Gastroesophageal sphincter (tissue), 4 donors: ENCODE measurements at places on chromosomes 5 and 9. TPM values are rescaled to one million over a fixed set of nuclear protein-coding genes. Genes with fewer than 3 reads are reported as not detected.

The BAAT gene
- total RNA-seq = 0.25 TPM

The ARAP3 gene
- 7.2 TPM for total RNA-seq

The SLC6A7 gene
- not detected for total RNA-seq

The PLK2 gene
- 52.1 TPM for total RNA-seq

The SHOC1 gene
- total RNA-seq = not detected

The IRX2 gene
- total RNA-seq = 2.6 TPM

The PAEP gene
- total RNA-seq = not detected

The SAPCD2 gene
- 0.13 TPM for total RNA-seq

The IL9 gene
- total RNA-seq = not detected

The ANGPTL2 gene
- total RNA-seq = 36.5 TPM

The RANBP3L gene
- 7.7 TPM for total RNA-seq

The ZNF454 gene
- total RNA-seq = 2.3 TPM

The SH3TC2 gene
- total RNA-seq = 2.3 TPM

The PRDM9 gene
- total RNA-seq = not detected

The SCGB3A2 gene
- not detected for total RNA-seq

The LRRC19 gene
- total RNA-seq = not detected

The PALM2AKAP2 gene
- total RNA-seq = 8.2 TPM

The LCN15 gene
- not detected for total RNA-seq

The PAPPA gene
- 3.4 TPM for total RNA-seq

The NR4A3 gene
- total RNA-seq = 0.52 TPM

The TXNDC8 gene
- total RNA-seq = not detected

The TLX3 gene
- not detected for total RNA-seq

The IRGM gene
- total RNA-seq = not detected

The ISL1 gene
- total RNA-seq = not detected

The PHF24 gene
- 0.81 TPM for total RNA-seq

The FLT4 gene
- total RNA-seq = 7.6 TPM

The PFDN1 gene
- 99.7 TPM for total RNA-seq

The AP3S1 gene
- total RNA-seq = 62.1 TPM

The UBE2QL1 gene
- 0.16 TPM for total RNA-seq

The GNAQ gene
- 86.4 TPM for total RNA-seq

The S100Z gene
- total RNA-seq = not detected

The STPG3 gene
- not detected for total RNA-seq

The RNF208 gene
- total RNA-seq = 3.1 TPM

The AIF1L gene
- total RNA-seq = 22.1 TPM

The TUSC1 gene
- 27.7 TPM for total RNA-seq

The FCN2 gene
- total RNA-seq = not detected

The SPATA31C2 gene
- total RNA-seq = not detected

The PCDHGA10 gene
- total RNA-seq = 8.2 TPM

The LEAP2 gene
- total RNA-seq = 1.9 TPM

The CRB2 gene
- total RNA-seq = not detected

The CAPSL gene
- total RNA-seq = not detected

The MAMDC2 gene
- 192 TPM for total RNA-seq

The GHR gene
- total RNA-seq = 6.8 TPM

The ABO gene
- 10.0 TPM for total RNA-seq

The THBS4 gene
- 18.6 TPM for total RNA-seq

The CCNH gene
- total RNA-seq = 125 TPM

The TMEM215 gene
- total RNA-seq = not detected
